ENCODE measurements at places on chromosomes 3 and 15. TPM values are rescaled to one million over a fixed set of nuclear protein-coding genes. Genes with fewer than 3 reads are reported as not detected.
A peak's percentile ranks its signal among the peaks of the same experiment; 100 is the strongest.

PARL gene
- 54.1 TPM for total RNA-seq

GRCh38 chr3:111143-112069, 85.2 kb upstream of the CHL1 start:
- peak; percentile 6 for DNase-seq

KLF15 gene
- total RNA-seq: not detected

DNA sequence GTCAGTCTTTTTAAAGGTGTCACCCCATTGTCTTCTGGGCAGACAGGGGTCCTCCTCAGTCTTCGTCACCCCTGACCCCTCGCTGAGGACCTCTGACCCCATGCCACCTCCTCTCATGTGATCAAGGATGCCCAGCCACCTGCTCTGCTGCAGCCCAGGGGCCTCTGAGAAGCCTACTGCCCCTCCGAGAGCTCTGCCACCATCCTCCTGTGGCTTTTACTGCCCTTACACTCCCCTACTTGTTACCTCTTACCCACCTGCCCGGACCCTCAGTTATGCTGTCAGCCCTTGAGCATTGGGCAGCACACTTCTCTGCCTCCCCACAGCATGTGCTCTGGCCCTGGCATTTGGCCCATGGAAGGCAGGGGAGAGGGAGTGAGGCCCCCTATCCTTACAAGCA, 123.2 kb downstream of the LRRK1 start:
- no peak for DNase-seq

DNA sequence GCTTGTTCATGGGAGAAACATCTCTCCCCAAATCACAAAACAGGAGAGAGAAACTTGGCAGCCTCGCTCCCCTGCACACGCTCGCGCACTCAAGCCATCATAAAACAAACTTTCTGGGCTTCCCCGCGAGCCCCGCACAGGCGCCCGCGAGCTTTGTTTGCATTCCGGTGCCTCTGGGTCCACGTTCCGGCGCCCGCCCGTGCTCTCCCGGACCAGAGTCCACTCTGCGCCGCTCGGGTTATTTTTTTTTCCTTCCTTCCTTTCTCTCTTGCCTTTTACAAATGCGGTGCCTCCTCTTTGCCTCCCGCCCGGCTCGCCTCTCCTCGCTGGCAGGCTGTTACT, 363 bp downstream of the MAGI1 start:
- no peak for DNase-seq

- DNase-seq: no peak
Observed at GRCh38 chr3:149258298-149258697, 36.7 kb upstream of the CP start.

NUP210 gene
- total RNA-seq: not detected

PLSCR2 gene
- not detected for total RNA-seq

DNA sequence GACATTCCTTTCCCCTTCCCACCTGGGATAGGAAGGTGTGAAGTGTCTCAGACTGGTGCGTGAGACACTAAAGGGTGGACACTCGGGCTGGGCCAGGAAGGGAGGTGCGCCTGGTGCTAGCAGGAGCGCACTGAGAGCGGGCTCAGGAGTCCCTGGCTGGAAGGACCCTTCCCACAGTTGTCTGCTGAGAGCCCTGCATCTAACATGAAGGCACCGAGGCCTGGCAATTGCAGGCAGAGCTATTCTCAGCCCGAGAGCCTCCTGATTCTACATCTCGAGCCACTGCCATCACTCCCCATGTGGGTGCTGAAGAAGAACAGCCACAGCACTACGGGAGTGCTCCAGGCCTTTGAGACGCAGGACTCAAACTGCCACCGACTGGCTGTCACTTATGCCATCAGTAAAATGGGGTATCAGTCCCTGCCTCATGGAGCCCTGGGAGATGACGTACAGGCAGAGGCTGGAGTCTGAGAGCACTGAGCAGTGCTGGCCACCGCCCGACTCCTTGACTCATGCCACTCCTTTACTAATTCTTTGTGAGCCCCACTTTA, 159.4 kb downstream of the KLF13 start:
- DNase-seq: peak; percentile 46

- no peak for DNase-seq
Observed at GRCh38 chr3:50221051-50221410, 15.0 kb upstream of the GNAI2 start.

DNA sequence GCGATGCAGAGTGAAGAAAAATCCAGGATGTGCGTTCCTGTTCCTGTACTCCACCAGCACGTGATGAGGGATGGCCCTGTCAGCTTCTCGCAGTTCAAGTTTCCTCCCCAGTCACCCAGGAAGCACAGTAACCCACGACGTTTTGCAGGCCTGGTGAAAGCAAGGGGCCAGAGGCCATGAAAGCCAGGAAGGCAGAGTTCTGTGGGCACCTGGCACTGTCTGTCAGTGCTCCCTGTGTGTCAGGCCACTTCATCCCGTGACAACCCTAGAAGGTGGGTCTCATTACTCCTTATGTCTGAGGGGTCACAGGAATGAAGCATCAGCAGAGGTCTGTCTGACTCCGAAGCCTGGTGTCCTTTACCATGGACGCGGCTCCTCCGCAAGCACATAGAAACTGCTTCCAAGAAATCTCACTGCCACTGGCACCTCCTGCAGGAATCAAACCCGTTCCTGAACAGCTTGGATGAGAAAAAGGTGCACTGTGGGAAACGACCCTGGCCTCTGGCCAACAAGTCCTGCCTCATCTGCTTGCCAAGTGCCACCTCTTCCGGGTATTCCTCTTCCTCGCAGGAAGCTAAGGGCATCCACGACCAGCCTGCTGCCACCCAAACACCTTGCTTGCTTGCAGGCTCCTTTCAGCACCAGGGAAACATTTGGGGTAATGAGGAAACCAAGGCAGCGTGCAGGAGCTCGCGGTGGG, 14.6 kb downstream of the RAB43 start:
- no peak for DNase-seq

KBTBD13 gene
- not detected for total RNA-seq

CPA3 gene
- total RNA-seq: not detected

- DNase-seq: no peak
Observed at GRCh38 chr15:47432826-47433225, 284.5 kb upstream of the SEMA6D start.

- no peak for DNase-seq
Observed at GRCh38 chr3:22732641-22733040, 470.5 kb upstream of the UBE2E2 start.

DNA sequence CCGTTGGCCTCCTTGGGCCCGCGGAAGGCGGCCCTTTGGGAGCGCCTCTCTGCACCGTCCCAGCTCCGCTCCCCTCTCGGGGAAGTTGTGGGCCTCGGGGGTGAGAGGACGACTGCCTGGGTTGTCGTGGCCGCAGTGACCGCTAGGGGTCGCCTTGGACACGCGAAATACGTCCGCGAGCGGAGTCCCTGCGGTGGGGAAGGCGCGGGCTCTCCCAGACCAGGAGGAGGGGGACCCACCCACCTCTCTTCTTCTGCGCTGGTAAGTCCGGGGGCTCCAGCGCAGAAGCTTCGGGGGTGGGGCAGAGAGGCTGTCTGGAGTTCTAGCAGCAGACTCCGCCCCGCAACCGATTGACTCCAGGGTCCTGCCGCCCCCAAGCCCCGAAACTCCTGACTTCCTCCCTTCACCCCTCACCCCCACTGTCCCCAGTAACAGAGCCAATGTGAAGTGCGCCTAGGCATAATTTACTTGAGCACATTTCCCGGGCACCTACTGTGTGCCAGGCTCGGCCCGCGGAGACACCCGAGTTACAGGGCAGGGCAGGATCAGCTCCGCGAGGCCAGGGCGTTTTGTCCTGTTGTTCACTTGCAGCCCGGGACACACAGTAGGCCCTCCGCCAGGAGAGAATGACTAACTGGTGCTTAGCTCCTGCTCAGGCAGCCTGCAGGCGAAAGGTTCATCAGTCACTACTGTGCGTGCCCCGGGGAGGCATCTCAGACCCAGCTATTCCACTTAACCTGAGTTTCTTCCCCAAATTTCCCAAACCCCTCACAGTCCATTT, 32.8 kb downstream of the DNASE1L3 start:
- peak; percentile 60 for DNase-seq

- no peak for DNase-seq
Observed at GRCh38 chr15:68211656-68212320, 6.7 kb upstream of the CALML4 start.

TBCCD1 gene
- 14.0 TPM for total RNA-seq

GRCh38 chr3:39990532-39990931, 181.1 kb downstream of the MYRIP start:
- DNase-seq: peak; percentile 58

DNA sequence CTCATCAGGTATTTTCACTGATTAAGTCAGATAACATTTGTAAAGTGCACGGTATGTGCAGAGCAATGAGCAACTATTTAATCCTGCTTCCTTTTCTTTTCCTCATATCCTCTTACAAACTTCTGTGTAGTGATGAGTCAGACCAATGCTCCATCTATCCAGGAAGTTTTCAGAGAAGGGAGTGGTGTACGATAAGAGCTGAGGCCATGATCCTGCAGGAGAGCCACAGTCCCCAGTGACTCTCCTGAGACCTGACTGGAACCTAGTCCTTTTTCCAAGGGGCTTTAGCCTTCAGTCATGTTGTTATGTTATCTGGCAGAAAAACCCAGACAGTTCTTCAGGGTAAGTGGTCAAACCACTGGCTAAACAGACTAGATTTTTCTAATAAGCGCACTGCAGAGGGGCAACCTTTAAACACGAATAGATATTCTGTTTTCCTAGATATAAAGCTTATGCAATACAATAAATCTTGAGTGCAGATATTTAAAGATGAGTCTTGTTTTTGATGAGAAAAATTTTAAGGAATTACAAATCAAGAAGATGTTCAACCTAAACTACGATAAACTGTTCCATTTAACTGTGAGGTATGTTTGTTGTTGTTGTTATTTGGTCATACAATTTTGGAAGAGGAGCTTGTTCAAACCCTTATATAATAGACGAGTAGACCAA, 110.5 kb upstream of the RAP2B start:
- peak; percentile 96 for DNase-seq

GPR149 gene
- total RNA-seq: not detected

DNA sequence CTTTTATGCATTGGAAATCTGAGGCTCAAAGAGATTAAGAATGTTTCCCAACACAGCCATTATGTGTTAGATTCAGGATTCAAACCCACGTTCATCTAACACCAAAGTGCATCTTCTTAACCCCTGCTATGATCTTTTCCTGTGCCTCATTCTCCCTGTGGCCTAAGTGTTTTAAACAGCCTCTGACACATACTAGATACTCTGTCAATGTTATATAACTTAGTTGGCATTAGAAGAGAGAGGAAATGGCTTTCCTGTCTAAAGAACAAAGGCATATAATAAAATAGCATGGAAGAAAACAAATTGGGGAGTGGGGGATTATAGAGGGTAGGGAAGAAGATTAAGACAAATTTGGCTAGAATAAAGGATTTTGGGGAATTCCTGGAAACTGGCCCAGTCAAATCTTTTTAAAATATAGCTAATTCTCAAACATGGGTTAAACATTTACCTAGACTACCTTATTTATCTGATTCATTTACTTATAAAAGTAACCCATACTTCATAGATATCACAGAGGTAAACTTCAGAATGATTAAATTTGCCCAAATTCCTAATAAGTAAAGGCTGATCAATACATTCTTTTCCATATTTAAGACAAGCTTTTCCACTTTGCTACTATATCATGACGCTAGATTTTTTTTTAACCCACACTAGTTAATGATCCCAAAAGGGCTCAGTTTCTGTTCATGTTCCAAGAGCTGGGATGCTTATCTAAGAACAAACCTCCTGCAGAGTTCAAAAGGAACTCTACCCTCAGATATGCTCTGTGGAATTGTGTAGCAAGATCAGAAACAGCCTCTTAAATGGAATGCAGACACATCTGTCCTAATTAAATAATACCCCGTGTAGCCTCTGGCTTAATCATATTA, 122.9 kb upstream of the PTPRG start:
- DNase-seq: no peak

DNA sequence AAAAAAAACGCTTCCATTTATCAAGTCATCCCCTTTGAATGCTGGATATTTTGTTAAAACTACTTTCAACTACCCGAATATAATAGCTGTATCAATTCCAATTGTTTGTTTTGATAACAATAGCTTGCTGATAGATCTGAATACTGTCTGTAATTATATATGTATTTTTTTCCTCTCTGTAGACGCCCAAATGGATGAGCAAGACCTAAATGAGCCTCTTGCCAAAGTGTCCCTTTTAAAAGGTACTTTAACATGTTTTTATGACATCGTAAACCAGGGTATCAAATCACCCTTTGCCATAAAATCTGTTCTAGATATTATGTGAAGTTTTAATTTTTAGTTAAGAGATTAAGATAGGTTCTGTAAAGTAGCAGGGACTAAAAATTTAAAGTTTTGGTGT, 111.5 kb upstream of the FLNB start:
- DNase-seq: no peak

GRCh38 chr3:181879926-181880325, 168.2 kb downstream of the SOX2 start:
- no peak for DNase-seq

- no peak for DNase-seq
Observed at GRCh38 chr3:101084404-101084803, 91.2 kb upstream of the ABI3BP start.

GRCh38 chr3:150840802-150841515, 64.3 kb downstream of the MINDY4B start:
- no peak for DNase-seq

- peak; percentile 66 for DNase-seq
Observed at GRCh38 chr3:81980596-81981494, 219.4 kb upstream of the GBE1 start.

DNA sequence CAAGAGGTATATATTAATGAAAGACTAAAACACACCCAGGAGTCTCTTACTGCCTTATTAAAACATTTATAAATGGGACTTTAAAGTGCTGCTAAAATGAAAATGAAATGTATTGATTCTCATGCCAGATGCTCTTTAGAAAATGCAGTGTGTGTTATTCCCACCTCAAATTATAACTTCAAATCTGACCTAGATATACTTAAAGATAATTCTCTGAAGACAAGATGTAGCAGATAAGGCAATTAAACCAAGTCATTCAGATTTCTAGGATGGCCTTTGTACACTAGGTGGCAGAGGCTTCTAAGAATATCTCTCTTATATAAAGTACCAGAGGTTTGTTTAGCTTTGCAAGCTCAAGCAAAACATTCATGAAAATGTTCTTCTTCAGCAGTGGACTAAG, 26.9 kb upstream of the GOLGA8B start:
- DNase-seq: no peak

ST8SIA2 gene
- total RNA-seq: 1.5 TPM

GRCh38 chr15:101242160-101242998, 9.5 kb downstream of the CHSY1 start:
- DNase-seq: no peak

GRCh38 chr3:143831208-143831607, 17.1 kb downstream of the SLC9A9 start:
- peak; percentile 51 for DNase-seq

DNA sequence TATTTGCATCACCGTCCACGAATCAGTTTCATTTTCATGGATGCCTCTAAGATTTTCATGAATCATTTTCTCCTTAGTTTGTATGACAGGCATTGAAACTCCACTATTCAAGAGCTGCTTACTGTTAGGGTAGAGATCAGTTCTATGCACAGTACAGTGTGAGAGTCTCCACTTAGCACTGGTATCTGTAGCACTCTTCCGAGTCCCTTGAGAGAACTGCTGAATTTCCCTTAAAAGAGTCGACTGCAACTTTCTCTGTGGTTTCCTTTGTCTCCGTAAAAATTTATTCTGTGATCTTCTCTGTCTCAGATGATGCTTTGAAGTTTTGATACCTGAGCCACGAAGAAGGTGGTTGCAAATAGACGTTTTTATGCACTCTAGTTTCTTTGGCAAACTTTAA, 14.8 kb downstream of the GTPBP8 start:
- no peak for DNase-seq

KLHL40 gene
- not detected for total RNA-seq

GRCh38 chr15:31207246-31207645, 105.7 kb upstream of the TRPM1 start:
- no peak for DNase-seq

GRCh38 chr3:21705769-21706168, 45.2 kb downstream of the ZNF385D start:
- DNase-seq: peak; percentile 47
